ENCODE measurements at places on chromosomes 16 and 17. TPM values are rescaled to one million over a fixed set of nuclear protein-coding genes. Genes with fewer than 3 reads are reported as not detected.

DNA sequence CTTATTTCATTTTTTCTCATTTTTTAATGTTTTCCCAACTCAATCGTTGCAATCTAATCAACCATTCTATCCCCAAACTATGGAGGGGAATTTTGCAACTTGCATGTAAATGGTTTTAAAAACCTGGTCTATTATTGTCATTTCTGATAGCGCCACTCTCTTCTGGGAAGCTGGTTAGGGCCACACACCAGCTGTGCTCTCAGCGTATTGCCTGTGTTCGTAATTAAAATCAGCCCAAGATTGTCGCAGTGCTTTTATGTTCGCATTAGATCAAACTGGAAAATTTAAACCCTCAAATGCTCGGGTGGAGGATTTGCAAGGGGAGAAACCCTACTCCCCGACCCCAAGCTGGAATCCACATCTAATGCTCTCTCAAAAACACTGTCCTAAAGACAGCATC lies 123.5 kb upstream of the CACNG5 start:
- DNase-seq: no peak
- no peak overlapping the region for H3K27ac ChIP-seq
- no peaks in the 10 kb centered on the region for H3K27me3 ChIP-seq
- no peaks in the 10 kb centered on the region for H3K36me3 ChIP-seq

DNA sequence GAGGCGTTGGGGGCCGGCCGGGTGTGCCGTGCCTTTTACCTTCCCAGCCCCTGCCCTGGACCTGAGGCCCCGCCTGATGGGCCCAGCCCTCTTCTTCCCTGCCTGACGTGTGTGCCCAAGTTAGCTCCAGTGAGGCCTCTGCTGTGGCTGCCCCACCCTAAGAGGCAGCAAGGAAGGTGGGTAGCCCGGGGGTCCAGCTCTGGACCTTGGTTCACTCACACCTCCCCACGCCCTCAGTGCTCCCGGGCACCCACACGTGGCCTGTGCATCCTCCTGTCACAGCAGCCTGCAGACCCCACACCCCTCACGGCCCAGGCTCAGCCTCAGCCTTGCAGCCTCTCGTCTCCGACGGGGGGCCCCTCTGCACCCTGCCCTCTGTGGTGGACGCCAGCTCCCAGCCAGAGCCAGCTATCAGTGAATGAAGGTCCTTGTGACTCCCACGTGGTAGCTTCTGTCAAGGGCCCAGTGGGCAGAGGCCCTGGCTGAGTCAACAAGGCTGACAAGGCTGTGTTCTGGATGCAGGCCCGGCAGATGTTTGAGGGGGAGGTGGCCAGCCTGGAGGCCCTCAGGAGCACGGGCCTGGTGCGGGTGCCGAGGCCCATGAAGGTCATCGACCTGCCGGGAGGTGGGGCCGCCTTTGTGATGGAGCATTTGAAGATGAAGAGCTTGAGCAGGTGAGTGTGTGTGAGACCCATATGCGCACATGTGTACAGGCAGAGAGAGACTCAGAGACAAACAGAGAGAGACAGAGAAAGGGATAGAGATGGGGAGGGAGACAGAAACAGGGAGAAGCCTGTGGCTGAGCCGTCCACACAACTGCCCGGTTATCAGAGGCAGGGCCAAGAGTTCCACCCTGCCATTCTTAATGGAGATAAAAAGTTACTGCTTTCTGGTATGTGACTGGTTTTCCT lies 2.8 kb downstream of the FN3K start:
- no peak overlapping the region for H3K4me3 ChIP-seq
- peaks cover 47% of the 10 kb centered on the region for H3K36me3 ChIP-seq
- peaks cover 17% of the 10 kb centered on the region for H3K4me1 ChIP-seq
- H3K27ac ChIP-seq: no peak overlapping the region
- no peaks in the 10 kb centered on the region for H3K27me3 ChIP-seq

- no peak overlapping the region for H3K4me3 ChIP-seq
- peaks cover 37% of the 10 kb centered on the region for H3K36me3 ChIP-seq
Observed at GRCh38 chr17:75807861-75808260, 23.3 kb downstream of the UNK start.

GRCh38 chr16:48907906-48908634 lies 298.1 kb upstream of the N4BP1 start:
- no peak overlapping the region for H3K4me3 ChIP-seq
- peaks cover 4% of the 10 kb centered on the region for H3K27me3 ChIP-seq
- no peaks in the 10 kb centered on the region for H3K4me1 ChIP-seq

GRCh38 chr17:78766225-78766624 lies 15.8 kb downstream of the CYTH1 start:
- peaks cover 40% of the 10 kb centered on the region for H3K4me1 ChIP-seq
- no peak for DNase-seq
- peak overlapping the region; percentile 59 for H3K27ac ChIP-seq
- H3K27me3 ChIP-seq: no peaks in the 10 kb centered on the region

DNA sequence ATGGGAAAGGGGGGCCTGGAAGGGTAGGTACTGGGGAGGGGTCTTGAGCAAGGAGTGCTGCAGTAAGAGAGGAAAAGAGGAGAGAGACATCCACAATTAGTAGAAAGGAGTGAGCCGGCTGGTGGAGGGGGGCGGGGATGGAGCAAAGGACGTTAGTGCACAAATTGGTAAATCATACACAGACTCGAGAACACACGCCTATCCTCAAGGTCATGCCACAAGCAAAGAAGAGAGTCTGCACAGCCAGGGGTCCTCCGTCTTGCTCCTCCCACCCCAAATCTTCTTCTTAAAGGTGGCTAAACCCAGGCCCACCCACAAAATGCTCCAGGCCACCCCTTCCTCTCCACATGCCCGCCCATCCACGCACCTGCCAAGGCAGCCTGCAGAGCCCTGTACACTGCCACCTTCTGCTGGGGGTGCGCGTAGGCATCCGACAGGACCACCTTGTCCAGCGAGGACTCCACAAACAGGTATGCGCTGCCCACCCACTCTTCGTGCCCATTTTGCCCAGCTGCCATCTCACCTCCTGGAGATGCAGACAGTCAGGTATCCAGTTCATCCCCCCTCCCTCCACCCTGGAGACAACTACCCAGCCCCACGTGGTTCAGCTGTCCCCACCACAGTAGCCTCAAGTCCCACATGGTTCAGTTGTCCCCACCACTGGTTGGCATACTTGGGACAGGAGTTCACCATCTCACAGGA lies 3.4 kb downstream of the TRADD start:
- DNase-seq: no peak
- peaks cover 41% of the 10 kb centered on the region for H3K4me1 ChIP-seq
- no peak overlapping the region for H3K27ac ChIP-seq
- peaks cover 92% of the 10 kb centered on the region for H3K27me3 ChIP-seq

DNA sequence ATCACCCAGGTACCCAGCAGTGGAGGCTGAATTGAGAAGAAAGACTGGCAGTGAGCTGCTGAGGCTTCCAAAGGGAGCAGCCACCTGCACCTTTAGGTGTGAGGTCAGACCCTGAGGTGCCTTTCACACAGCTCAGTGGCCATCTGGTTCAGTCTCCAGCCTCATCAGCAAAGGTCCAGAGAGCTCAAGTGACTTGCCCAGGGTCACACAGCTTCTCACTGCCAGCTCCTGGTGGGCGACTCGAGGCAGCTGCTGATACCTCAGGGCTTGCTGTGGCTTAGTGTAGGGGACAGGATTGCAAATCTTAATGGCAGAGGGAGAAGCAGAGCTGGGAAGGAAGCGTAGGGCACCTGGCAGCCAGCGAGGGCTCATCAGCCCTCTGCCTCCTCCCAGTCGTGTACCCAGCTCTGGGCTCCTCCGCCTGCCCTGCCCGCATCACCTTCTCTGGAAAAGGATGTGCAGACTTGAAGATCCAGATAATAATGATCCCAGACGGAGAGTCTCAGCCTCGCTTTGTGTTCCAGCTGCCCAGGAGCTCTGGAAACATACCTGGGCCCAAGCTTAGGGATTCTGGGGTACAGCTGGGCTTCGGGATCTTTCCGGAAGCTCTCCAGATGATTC lies 165.3 kb upstream of the GSE1 start:
- H3K27ac ChIP-seq: peak overlapping the region; percentile 87
- H3K4me1 ChIP-seq: peaks cover 75% of the 10 kb centered on the region
- DNase-seq: no peak
- H3K27me3 ChIP-seq: no peaks in the 10 kb centered on the region
- H3K4me3 ChIP-seq: no peak overlapping the region

DNA sequence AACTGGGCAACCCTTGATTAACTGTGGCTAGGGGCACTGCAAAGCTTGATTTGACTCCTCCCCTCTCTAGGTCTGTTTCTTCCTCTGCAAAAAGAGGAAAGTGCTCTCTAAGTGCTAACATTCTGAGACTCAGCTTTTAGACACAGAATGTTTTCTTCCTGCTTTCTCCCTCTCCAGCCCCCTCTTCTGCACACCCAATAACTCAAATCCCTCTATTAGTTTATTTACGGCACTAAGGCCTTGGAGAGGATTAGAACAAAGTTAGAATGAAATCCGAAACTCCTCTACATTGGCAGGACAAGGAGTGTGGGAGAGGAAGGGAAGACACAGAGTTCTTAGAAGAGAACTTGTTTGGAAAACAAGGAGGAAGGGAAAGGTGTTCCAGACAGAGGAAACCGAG lies 3.3 kb upstream of the SBK1 start:
- peak; percentile 49 for DNase-seq
- H3K4me3 ChIP-seq: no peak overlapping the region
- no peaks in the 10 kb centered on the region for H3K36me3 ChIP-seq

DNA sequence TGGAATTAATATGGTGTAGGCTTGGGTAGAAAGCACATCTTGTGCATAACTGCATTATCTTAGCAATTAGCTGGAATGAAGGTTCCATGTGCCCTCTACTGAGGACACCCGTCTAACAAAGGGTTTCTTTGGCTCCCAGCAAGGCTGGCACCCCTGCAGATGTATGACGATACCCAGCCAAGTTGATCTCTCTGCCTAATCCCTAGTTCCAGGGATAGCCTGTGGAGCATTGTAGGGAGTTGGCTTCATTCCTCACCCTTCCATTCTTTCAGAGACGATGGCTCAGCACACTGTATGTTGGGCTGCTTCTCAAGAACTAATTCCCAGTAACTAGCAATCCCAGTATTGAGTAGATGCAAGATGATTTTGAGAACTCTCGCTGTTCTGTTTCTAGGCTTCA lies 182.5 kb downstream of the SNX29 start:
- H3K4me1 ChIP-seq: peaks cover 8% of the 10 kb centered on the region
- no peak overlapping the region for H3K27ac ChIP-seq
- H3K27me3 ChIP-seq: no peaks in the 10 kb centered on the region
- no peaks in the 10 kb centered on the region for H3K36me3 ChIP-seq
- peak; percentile 21 for DNase-seq

DNA sequence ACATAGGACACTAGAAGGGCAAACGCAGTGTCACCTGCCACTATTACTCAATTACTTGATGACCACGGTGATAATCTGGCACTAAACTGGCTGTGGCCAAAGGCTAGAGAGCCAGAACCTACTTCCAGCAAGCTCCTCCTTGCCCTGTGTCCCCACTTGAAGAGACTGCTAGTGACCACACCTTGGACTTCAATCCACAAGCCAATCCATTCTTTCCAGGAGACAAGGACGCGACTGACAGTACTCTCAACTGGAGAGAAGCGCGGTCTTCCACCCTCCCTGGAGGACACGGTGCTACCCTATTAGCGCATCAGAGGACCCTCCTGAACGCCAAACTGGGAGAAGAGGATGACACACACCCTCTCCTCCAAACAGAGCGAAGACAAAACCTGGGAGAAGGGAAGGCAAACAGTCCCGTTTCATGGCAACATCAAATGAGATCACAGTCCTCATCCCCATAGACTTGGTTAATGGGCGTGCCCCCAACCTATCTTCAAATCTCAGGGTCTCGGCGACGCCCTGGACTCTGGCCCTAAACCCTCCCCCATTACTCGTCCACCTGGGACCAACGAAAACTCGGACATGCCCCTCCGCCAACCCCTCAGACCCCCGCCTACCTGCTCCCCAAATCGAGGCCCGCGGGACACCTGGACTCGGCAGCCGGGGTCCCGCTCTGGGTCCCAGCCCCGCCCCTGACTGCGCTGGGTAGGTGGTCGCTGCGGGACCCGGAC lies 508 bp downstream of the FLCN start:
- H3K4me3 ChIP-seq: peak overlapping the region; percentile 96
- peak overlapping the region; percentile 87 for H3K27ac ChIP-seq
- peak; percentile 58 for DNase-seq
- no peaks in the 10 kb centered on the region for H3K27me3 ChIP-seq
- peaks cover 15% of the 10 kb centered on the region for H3K36me3 ChIP-seq

DNA sequence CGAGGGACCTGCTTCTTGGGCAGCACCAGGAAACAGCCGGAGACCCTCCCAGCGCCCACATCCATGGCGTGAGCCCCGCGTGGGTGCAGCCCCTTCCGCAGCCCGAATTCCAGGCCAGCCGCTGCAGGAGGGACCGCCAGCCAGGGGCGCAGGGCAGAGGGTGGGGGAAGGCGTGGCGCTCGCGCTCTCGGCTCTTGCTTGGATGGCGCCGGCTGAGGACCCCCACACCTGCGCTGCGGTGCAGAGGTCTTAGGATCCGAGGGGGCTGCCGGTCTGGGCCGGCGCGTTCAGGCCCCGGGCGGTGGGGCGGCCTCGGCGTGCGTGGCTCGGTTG lies 28.8 kb downstream of the ACTG1 start:
- no peak for DNase-seq
- H3K36me3 ChIP-seq: no peaks in the 10 kb centered on the region
- peak overlapping the region; percentile 81 for H3K27ac ChIP-seq
- H3K27me3 ChIP-seq: peaks cover 20% of the 10 kb centered on the region
- H3K4me3 ChIP-seq: peak overlapping the region; percentile 25

DNA sequence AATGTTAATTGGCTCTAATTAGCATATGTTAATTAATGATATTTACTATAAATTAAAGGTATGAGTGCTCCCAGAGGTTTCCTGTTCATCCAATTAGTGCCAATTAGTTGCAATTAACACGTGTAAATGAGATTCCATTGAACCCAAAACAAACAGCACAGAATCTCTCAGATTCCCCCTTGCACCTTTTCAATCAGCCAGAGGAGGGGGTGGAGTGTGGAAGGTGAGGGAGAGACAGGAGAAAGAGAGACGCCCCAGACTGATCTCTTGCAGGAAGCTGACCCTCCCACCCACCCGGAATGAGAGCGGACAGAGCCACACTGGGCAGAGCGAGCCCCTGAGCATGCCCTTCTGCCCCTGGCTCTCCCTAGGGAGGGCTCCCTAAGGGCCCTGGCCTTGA lies 24.1 kb upstream of the LHX1 start:
- no peaks in the 10 kb centered on the region for H3K4me1 ChIP-seq
- no peak overlapping the region for H3K27ac ChIP-seq
- DNase-seq: no peak
- no peaks in the 10 kb centered on the region for H3K36me3 ChIP-seq

GRCh38 chr16:26665166-26665939 lies 401.4 kb upstream of the C16orf82 start:
- H3K4me1 ChIP-seq: peaks cover 2% of the 10 kb centered on the region
- DNase-seq: peak; percentile 4
- no peak overlapping the region for H3K4me3 ChIP-seq
- no peak overlapping the region for H3K27ac ChIP-seq

STX1B gene
- total RNA-seq: 0.66 TPM

SLC6A4 gene
- 0.13 TPM for total RNA-seq

SEZ6 gene
- total RNA-seq: 0.04 TPM

CHST5 gene
- 0.22 TPM for total RNA-seq

CCL11 gene
- total RNA-seq: 0.09 TPM

GDPD1 gene
- total RNA-seq: 1.6 TPM

TMEM132E gene
- 0.80 TPM for total RNA-seq

KRTAP2-2 gene
- not detected for total RNA-seq

CTRL gene
- 0.66 TPM for total RNA-seq

PYY gene
- total RNA-seq: not detected

TNFSF13 gene
- total RNA-seq: 2.2 TPM

IRF8 gene
- total RNA-seq: 7.0 TPM
